ENCODE measurements at places on chromosomes 7 and 10.
A peak's percentile ranks its signal among the peaks of the same experiment; 100 is the strongest.

DNA sequence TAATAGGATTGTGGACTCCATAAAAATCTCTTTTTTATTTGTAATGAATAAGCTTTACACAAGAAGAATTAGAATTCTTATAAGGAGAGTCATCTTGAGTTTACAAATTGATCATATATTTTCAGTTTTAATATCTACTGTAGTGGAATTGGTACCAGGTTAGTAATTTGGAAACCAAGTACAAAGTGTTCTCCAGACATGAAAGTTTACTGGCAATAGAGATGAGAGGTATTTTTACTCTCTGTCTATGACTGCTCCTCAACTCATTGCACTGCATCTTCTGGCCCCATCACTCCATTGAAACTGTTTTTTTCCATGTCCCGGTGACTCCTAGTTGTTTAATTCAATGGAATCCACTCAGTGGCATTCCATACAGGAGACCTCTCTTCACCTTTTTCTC, 164.5 kb upstream of the SMIM30 start:
- no peak for DNase-seq

GRCh38 chr10:8331896-8332729, 277.6 kb downstream of the GATA3 start:
- DNase-seq = peak; percentile 2

DNA sequence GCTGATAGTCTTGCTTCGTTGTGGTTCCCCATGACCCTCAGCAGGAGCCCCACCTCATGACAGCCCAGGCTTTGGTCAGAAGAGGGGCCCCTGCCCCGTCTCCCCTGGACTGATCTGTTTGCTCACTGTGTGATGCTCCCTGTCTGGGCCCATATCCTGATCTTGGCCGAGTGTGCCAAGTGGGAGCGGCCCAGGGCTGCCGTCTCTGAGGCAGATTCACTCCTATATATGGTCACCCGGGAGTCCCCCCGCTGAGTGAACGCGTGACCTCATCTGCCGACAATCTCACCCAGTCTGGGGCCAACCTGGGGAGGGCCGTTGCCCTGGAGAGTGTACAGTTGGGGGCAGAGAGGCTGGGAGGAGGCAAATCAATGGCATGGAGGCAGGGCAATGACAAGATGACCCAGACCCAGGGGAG, 34.5 kb downstream of the PPIF start:
- no peak for DNase-seq

GRCh38 chr7:39527951-39528350, 38.3 kb upstream of the YAE1 start:
- no peak for DNase-seq

GRCh38 chr7:88106434-88106833, 113.4 kb downstream of the SRI start:
- DNase-seq = no peak

DNA sequence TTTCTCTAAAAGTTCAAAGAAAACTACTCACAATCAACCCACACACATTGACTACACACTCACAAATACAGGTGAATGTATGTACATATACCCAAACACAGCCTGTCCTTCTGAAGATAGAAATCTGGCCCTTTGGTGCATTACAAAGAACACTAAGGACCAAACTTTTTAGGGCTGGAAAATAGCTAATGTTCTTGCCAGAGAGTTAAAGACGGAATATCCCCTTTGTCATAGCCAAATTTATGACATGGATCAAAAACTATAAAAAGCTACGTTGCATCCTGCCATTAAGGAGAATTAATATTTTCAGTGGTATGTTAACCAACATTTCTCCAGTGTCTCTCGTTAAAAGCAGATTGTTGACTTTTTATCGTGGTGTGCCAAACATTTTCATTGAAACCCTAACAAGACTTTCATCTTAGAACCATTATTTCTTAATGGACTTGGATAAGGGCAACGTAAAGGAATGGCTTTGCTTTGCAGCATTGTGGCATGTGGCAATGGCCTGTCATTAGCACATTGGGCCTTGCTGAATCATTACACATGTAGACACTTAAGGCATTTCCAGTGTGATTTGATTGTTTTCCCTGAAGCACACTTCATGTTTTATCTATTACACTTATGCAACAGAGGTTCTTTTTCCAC, 150.9 kb upstream of the MEOX2 start:
- no peak for DNase-seq

DNA sequence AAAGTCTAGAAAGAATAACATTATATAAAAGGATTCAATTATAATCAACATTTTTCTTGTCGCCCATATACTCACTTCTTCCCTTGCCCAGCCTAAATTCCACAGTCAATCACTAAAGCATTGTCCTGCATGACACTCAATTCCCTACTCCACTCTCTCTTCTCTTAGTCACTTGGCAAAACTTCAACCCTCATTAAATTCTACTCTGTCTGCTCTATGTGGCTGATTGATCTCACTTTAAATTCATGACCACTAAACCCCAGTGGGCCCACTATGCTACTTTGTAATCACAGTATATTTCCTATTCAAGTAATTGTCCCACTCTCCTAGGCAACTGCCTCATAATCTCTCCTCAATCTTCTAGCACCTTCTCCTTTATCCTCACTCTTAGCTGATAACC, 54.1 kb downstream of the MTERF1 start:
- DNase-seq = no peak

- DNase-seq = no peak
Observed at GRCh38 chr7:106382929-106383328, 98.1 kb upstream of the NAMPT start.

Measured in erythroblast (primary cell).